ENCODE measurements at places on chromosomes 5 and 9.

GRCh38 chr5:159184236-159184635 lies 25.1 kb downstream of the RNF145 start:
- DNase-seq: no peak

GRCh38 chr5:140372971-140373487 lies 13.0 kb downstream of the SLC4A9 start:
- peak; percentile 60 for DNase-seq

- no peak for DNase-seq
These were observed 44.1 kb downstream of the KIF4B start for GRCh38 chr5:155057626-155058025.

- no peak for DNase-seq
These were observed 32.8 kb downstream of the ZNF608 start for GRCh38 chr5:124713595-124713994.

Measured in activated T-cell treated with anti-CD3 and anti-CD28 coated beads, Interleukin-2, amount 50 U/mL, for 24 hours (primary cell).